NCI-H526 (cell line): ENCODE measurements at places on chromosomes 12 and 14.
A peak's percentile ranks its signal among the peaks of the same experiment; 100 is the strongest.

GRCh38 chr12:90460681-90461080 is 494.3 kb downstream of the CCER1 start:
- no peak for DNase-seq

DNA sequence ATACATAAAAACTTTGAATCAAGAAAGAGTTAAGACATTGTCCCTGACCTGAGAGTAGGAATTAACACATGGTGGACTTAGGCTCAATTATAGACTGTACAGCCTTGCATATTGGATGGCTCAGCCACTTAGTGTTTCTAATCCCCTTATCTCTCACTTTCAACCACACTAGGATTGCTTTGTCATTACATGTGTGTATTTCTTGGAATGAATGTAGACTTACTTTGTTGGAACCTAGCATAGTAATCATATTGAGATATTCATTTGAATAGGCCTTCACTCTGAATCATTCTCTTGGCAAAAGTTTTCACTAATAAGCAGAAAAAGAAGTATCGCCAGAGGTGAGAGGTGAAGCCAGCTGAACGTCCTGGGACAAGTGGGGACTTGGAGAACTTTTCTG is 1973.9 kb upstream of the FLRT2 start:
- no peak for DNase-seq

DNA sequence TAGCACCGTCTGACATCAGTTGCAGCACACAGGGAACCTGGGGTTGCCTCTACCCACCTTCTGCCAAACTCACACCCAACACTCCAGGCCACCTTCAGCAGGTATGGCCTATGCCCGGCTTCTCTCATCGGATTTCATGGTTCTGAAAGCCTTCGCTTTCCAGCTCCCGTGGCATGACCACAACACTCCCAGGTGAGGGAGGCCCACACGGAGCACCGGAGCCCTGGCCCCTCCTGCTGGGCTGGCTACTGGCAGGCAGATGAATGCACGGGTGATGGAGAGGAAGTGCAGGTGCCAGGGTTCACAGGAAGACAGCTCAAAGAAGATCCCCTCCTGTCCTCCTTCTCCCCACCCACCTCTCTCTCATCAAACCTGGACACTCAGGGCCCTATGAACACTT is 37.2 kb downstream of the CACNA2D4 start:
- no peak for DNase-seq

DNA sequence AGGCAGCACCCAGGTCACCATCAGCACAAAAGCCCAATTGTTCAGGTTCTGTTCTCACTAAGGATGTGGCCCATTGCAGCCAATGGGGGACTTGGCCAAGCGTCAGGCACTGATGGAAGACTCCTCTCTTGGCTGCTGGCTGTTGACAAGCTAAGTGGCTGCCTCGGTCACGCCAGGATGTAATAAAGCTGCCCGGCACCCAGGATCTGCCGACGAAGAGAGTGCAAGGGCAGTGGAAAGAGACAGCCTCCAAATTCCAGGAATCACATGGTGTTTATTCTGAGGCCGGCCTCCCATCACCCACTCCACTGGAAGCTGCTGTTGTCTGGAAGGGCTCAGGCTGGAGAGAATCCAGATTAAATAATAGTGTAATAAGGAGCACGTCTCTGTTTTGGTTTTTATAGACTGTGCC is 451.8 kb upstream of the TBX3 start:
- no peak for DNase-seq

- no peak for DNase-seq
Observed at GRCh38 chr12:42631513-42631912, 42.0 kb upstream of the PRICKLE1 start.

GRCh38 chr12:15049461-15050153 is 76.8 kb downstream of the PDE6H start:
- no peak for DNase-seq

DNA sequence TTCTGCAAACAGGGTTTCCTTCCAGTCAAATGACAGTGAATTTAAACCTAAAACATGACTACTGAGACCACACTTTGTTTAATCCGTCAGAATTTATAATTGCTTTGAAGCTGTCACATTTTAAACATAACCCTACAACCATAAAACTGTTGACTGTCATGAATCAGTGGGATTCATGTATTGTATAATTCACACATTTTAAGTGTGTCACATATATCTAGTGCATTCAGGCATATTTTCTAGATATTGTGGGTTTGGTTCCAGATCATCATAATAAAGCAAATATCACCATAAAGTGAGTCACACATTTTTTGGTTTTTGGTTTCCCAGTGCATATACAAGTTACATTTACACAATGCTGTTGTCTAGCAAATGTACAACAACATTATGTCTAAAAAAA is 304.4 kb downstream of the TMEM132D start:
- no peak for DNase-seq

- no peak for DNase-seq
Observed at GRCh38 chr14:94710731-94711130, 59.2 kb downstream of the GSC start.

GRCh38 chr14:72598306-72598705 is 295.6 kb downstream of the DPF3 start:
- DNase-seq, result peak; percentile 84

DNA sequence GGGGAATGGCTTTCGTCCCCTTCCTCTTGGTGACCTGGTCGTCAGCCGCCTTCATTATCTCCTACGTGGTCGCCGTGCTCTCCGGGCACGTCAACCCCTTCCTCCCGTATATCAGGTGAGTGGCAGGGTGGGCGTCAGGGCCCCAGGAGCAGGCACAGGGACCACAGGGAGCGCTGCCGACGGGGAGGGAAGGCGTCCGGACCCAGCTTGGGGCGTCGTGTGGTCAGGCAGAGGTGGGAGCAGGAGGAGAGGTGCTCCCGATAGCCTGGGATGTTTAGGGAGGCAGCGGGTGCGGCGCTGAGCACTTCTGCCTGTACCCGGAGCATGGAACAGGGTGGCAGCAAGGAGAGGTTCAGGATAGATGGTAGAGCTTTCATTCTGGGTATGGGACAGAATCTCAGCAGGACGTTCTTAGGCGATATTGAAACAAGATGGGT is 444 bp downstream of the DRAM1 start:
- DNase-seq, result no peak

- no peak for DNase-seq
Observed at GRCh38 chr14:95185033-95185766, 27.9 kb upstream of the DICER1 start.

GRCh38 chr12:22255097-22255496 is 79.4 kb downstream of the ST8SIA1 start:
- no peak for DNase-seq

GRCh38 chr12:1793426-1794210 is 26.7 kb upstream of the LRTM2 start:
- no peak for DNase-seq

DNA sequence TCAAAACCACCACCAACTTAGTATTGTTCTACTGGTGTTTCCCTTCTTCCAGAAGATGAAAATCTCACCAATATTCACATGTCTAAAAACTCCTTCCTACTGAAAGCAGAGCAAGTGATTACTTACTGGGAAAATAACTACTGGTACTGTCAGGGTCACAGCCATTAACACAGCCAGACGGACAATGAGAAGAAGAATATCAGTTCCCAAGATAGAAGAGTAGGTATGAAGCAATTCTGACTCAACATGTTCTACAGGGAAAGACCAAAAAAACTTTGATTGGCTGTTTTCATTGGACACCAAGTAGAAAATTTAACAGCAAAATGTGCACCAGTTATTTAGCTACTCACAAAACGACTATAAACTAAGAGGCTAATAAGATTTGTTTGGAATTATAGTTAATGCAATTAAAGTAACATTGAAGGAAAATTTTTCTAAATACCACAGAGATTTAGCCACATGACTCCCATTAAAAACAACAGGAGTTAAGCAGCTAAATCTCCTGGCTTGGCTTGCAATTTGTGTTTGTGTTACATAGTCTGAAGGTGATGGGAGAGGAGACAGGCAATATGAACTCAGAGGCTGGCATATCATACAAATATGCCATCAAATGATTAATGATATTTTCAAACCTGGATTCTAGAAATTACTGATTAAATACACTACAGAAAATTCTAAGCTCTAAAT is 9.5 kb downstream of the SLC38A2 start:
- DNase-seq, result no peak

GRCh38 chr12:106133136-106134087 is 5.3 kb downstream of the NUAK1 start:
- no peak for DNase-seq

DNA sequence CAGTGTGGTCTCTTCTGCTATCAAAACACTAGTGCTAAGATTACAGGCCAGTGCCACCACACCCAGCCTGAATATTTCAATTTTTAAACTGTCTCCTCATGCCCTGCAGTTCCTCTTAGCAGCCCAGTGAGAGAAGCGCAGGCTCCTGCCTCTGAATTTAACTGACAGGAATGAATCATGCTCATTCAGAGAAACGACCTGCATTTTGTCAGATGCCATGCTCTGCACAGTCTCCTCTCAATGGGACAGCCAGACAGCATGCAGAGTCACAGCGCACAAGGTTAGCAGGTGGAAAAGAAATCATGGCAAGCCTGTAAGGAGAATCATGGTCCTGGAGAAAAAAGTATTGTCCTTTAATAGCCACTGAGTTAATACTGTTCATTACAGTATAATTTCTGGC is 691.0 kb upstream of the SEL1L start:
- DNase-seq, result no peak

DNA sequence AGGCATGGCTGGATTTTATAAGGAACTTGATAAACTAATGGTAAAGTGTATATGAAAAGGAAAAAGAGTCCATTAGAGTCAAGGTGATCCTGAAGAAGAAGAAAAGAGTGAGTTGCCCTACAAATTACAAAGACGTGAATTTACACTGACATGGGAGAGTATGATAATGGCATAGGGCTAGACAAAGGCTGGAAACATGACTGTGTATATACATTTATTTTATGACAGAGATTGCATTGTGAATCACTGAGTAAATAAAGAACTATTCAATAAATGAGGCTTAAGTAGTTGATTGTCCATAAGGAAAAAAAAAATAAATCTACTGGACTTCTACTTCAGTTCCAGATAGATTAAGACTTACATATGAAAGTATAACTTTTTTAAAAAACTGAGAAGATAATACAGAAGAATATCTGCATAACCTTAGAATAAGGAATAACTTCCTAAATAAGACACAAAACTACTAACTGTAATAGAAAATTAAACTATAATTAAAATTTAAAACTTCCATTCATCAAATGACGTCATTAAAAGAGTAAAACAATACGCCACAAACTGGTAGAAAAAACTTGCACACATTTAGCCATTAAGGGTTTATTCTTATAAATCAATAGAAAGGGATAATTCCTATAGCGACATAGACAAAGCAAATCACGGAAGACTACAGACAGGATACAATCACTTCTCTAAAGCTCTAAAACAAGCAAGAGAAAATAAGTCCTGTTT is 278.5 kb downstream of the NOVA1 start:
- no peak for DNase-seq

DNA sequence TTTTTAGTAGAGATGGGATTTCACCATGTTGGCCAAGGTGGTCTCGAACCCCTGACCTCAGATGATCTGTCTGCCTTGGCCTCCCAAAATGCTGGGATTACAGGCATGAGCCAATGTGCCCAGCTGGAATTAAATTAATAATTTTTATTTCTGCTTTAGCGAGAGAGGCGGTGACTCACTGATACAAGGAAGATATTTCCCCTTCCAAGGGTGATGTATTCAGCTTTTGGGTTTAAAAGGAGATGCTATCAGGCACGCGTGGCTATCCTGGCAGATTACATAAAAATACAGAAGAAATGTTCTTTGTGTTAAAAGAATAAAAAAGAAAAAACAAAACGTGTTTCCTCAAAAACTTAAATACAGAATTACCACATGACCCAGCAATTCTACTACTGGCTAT is 12.4 kb upstream of the P2RX7 start:
- DNase-seq, result no peak

DNA sequence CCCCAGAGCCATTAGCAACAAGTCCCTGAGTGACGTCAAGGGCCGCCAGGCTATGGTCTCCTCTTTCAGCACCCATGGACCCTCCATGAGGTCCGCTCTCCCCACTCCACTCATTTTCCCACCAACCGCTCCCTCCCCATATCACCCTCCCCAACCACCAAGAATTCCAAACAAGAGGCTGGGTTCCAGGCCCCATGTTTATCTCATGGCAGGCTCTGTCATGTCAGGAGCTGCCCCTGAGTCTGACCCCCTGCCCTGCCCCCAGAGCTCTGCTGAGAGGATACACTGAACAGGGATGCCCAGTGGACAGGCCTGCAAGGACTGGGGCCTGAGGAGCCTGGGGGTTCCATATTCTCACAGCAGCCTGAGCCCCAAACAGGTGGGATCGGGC is 21.6 kb upstream of the SMUG1 start:
- no peak for DNase-seq

DNA sequence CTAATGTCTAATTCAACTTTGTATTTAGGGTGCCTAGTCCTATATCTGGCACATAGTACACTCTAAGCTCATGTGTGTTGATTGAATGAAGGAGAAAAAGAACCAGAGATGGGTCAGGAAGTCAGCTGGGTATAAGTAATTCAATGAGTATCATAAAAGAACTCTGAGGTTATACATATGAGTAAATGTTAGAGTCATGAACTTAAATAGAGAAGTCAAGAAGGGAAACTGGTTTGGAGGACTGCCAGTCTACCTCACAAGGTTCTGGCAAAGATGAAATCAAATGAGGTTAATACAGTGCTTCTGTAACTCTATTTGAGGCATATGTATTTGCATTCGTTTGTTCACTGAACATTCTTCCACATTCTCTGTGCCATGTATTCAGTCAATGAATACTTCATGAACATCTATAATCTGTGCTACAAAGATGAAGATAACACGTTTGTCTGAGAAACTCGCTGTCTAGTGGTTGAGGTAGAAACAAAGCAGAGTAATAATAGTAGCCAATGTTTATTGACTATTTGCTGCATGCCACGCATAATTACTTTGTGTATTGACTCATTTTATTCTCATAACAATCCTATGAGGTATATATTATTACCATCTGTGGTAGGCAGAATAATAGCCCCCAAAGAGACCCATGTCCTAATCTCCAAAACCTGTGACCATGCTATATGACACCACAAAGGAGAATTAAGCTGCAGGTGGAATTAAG is 88.9 kb downstream of the PTGER2 start:
- DNase-seq, result no peak

DNA sequence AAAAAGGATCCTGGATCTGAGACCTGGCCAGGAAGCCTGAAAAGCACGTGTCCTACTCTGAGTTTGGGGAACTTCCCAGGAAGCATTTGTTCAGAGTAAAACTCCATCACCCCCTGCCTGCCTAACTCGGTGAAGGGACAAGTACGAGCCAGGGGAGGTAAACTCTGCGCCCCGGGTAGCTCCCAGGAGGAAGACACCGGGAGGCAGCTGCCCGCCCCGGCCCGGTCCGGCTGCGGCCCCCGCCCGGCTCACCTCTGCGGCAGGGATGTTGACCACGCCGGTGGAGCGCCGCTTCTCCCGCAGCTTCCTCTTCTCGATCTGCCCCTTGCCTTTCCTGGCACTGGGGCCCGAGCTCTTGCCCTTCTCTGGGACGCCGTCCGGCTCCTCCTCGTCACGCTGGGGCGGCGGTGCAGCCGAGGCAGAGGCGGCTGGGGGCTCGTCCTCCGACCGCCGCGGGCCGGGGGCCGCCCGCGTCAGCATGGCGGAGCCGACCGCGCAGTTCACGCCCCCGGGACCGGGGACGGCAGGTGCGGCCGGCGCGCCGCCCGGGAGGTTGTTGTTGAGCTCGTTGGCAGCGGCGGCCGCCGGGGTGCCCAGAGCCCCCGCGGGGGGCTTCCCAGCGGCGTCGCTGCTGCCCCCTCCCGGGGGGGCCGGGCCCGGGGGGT is 1.2 kb downstream of the PAWR start:
- DNase-seq, result peak; percentile 75
